ENCODE measurements at places on chromosomes 5 and 9.

DNA sequence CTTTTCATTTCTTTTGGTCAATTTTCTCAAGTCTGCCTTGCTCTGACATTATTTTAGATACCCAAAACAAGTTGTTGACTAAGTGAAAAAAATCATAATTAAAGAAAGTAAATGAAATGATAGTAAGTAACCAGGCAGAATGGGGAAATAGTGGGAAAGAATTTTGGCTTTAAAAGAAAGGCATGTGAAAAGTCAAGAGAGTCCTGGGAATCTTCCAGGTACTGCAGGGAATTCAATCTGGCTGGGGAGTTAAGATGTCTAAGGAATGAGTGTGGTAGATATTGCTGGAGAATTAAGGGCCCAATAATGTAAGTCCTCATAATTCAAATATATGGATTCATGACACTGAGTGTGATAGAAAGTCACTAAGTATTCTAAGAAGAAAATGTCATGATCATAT lies 123.1 kb upstream of the PAPPA start:
- DNase-seq = no peak

GRCh38 chr5:11324521-11325289 lies 563.7 kb upstream of the DAP start:
- DNase-seq = no peak

DNA sequence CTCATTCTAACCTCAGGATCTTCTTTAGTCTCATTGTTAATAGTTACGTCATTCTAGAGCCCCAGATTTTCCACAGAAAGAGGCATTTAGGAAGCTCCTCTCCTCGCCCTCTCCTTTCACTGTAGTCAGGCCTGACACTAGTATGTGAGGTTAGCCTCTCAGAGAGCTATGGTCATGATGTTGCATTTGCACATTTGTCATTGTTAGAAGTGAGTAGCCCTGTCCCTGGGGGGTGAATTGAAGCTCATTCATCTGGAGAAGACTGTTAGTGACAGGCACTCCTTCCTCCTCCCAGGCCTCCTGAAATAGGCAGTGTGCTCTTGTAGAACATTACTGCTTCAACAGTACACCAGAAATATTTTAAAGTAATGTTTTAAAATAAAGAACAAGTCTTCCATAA lies 26.6 kb upstream of the LRRTM2 start:
- DNase-seq = no peak

GRCh38 chr5:168467755-168468330 lies 18.4 kb upstream of the RARS1 start:
- no peak for DNase-seq

DNA sequence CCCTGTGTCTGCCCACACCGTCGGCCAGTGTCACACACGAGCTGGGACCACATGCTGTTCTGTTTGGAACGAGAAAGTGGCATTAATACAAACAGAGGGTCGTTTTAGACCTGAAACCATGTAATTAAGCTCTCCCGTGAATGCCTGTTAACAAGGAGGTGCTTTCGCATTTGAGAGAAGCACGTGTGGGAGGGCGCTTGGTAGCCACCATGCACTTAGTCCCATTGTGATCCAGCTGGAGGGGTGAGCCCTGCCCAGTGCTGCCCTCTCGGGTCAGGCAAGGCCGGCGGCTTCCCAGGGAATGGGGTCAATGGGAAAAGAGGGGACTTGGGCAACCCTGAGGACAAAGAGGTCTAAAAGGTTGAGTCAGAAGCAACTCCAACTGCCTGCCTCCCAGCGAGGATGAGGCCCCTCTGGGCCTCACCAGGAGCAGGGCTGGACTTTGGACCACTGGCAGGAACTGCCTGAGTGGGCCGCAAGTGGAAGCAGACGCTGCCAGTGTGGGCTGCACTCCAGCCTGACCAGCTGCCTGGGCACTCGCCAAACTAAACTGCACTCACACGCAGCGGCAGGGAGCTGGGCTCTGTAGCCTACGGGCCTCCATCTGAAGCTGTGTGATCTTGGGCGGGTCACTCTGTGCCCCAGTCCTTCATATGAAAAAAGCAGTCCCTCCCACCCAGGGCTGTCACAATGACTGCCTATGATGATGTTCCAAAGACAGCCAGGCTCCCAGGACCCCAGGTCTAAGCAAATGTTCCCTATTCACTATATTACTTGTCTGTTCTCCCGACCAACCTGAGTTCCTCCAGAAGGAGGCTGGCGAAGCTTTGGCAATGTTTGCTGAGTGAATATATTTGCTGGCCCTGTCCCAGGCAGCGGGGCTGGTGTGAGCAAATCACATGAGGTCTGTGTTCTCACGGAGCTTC lies 195.7 kb downstream of the CDK5RAP2 start:
- no peak for DNase-seq

DNA sequence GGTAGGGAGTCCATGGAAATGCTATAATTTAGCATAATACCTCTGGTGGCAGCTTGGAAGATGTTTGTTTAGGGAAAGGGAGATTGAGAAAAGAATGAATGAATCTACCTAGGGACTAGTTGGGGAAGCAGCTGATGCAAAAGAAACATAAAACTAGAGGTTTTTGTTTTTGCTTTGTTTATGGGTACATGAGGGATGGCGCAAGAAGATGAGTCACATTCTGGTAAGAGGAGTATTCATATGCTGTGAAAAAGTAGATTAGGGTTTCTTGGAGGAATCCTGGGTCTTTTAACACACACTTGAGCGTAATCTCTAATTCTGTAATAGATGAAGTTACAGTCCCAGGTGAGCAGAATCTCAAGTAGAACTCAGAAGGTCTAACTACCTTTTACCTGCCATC lies 17.1 kb downstream of the C9orf43 start:
- DNase-seq = no peak

DNA sequence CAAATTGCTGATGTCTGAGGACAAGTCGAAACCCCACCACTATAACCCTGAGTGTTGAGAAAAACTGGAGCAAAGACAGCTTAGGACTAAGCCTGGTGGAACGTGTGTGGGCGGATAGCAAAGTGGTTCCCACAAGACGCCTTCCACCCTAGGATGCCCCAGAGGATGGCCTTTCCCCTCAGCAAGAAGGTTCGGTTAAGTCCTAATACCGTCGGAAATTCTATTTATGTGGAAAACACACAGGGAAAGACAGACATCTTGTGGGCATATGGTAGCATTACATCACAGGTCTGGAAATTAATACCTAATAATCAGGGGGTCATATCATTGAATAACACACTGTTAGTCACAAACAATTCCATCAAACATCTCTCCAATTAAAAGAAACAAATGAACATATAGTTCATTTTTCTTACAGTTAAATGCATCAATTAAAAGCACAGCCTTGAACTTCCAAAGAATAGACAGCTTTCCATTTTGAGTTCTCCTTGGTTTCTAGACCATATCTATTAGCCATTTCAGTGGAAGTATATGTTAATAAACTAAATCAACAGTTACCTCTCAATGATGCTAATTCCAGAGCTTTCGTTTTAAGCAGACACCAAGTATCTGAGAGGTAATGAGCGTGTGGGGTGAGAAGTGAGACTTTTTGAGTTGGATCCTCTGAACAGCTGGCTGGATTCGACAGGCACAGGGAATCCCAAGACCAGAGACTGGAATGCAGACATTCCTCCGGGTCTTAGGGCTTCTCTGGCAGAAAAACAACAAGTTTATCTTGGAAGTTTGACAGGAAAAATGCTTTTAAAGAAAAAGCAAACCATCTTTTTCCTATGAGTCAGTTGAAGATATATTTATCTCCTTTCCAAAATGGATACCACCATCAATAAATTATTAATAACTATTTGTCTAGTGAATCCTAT lies 2.9 kb upstream of the ICE1 start:
- DNase-seq = no peak

DNA sequence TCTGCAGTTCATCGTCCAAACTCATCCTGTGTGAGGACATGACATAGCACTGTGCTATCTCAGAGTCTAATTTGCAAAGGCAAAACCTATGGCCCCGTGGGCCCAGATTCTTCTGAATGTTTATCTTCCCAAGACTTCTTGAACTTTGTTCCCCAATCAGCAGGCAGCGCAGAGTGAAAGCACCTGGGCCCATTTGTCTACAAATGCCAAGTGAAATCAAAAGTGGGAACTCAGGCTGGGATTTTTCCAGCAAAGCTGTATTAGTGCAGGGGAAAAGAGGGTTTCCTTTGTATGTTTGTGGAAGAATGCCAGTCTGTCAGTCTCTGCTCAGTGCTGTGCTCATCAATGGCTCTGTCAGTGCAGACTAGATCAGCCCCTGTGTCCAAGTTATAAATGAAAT lies 55.8 kb downstream of the FOXD1 start:
- DNase-seq = no peak

GRCh38 chr5:69288069-69288468 lies 44.5 kb downstream of the CCDC125 start:
- no peak for DNase-seq

DNA sequence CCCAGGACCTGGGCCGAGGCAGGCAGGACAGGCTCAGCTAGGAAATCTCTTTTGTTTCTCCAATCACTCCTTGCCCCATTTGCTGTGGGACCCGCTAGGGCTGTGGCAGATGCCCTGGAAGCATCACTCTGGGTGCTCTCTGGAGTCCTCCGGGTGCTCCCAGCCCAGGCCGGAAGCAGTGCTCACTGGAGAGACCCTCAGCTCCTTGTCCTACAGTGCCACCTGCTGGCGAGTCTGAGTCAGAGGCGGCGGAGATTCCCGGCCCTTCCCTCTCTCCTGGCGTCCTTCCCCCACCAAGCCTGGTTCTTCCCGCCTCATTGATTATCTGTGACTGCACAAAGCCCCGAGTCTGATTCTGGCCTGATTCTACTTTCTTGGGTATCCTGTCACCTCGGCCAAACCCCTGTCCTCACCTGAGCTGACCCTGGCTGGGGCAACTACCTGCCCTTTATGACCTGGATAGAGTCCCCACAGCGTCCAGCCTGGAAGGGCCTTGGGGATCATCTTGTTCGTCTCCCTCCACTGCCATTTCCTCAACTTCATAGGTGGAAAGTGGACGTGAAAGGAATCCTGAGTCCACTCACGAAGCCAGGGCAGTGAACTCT lies 7.3 kb upstream of the BARHL1 start:
- no peak for DNase-seq

- DNase-seq = no peak
These were observed 153.7 kb upstream of the GRAMD2B start for GRCh38 chr5:126269511-126269910.

DNA sequence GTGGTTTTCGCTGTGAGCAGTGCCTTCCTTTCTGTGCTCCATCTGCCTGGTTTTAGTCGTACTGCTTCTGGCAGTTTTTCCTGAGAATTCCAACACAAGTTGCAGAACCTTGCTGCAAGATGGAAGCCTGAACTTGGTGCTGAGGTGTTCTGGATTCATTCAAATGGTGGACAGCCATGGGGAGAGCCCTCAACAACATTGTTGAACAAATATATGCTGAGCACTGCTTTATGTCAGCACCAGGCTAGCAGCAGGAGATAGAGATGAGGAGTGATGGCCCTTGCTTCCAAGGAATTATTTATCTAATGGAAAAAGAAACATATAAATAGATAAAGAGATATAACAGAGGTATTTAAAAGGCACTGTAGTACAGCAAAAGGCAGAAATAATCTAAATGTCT lies 7.3 kb upstream of the RPS6 start:
- no peak for DNase-seq

DNA sequence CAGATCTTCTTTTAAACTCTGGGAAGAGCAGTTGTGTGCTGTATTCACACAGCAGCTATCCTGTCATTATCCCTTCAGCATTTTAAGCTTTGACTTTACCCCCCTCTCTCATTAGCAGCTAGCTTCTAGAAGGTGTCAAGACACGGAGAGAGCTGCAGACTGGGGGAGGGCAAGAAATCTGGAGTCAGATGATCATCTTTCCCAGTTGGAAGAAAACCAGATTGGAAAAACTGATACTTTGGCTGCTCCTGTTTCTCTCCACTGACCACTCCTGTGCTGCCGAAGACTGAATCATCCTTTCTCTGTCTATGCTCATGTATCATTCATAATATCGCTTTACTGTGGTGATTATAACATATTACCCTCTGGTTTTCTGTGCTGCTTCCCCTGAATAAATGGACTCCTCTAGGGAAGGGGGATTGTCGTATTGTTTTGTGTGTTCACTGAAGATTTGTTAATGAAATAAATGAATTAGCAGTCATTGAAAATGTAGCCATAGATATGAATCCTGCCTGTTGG lies 75.1 kb downstream of the SH3GL2 start:
- no peak for DNase-seq

- no peak for DNase-seq
These were observed 765.3 kb upstream of the ADAMTS16 start for GRCh38 chr5:4374866-4375265.

DNA sequence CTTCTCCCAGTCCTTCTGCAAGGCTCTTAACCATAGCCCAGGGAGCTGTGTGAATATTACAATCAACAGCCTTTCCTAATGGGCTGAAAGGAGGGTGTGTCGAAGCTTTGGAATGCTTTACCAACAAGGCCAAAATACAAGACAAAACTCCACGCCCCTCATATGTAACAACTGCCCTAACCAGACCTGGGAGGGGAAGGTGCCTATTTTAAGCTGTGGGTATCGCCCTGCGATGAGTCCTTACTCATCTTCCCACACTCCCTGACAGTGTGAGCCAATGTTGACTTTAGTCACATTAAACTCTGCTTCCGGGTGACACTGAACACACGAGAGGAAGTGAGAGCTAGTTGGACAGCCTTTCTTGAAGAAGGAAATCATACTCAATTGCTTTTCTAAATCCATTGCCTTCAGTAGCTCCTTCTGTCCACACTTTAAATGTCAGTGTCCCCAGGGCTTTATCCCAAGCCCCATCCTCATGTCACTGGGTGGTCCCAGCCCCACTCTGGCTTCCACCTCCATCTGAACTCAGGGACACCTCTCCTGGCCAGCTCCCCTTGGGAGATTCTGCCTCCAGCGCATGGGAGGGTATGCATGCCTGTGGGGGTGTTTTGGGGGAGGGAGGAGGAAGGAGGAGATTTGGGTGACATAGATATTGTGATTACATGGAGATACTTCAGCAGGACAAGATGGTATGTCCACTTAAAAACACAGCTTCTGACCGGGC lies 6.5 kb upstream of the TBC1D9B start:
- DNase-seq = no peak

DNA sequence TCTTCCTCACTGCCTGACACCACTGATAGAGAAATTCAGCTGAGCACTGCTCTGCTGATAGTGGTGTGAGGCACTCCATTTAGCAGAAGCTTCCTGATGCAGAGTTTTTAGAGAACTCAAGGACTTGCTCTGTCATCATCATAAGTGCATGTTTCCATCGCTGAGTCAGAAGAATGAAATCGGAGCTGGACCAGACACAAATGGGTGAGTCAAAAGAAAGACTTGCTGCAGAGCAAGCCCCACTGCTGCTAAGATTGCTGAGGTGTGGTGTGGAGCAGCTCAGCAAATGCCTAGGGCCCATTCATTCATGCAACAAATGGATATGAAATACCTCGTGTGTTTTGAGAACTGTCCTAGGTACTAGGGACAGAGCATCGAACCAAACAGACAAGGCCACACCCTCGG lies 410.2 kb upstream of the SLC30A5 start:
- DNase-seq = no peak

GRCh38 chr5:7850395-7851239 lies at the start of gene CFAP90:
Gene CFAP90 (minus strand): TSS chr5:7851133. CDS start chr5:7851021, 112 bp downstream.
- DNase-seq = no peak

GRCh38 chr9:129803676-129804060 lies 684 bp downstream of the TOR1B start:
- DNase-seq = no peak

- DNase-seq = no peak
These were observed 73.0 kb upstream of the DMRTA1 start for GRCh38 chr9:22373636-22374035.
